ENCODE measurements at places on chromosomes 16 and 17.

DNA sequence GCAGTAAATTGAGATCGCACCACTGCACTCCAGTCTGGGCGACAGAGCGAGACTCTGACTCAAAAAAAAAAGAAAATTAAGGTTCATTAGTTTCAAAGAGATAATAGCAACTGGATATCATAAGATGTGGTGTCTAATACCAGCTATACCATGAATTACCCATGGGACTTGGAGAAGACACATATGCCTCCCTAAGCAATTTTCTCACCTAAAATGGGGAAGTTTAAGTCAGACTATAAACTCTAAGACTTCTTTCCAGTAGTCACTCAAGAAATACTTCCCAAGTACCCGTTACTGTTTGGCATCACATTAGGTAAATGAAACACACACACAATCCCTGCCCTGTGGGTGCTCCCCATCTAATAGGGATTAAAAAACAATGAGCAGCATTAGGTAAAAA lies 22.6 kb downstream of the SMURF2 start:
- no peak for DNase-seq

DNA sequence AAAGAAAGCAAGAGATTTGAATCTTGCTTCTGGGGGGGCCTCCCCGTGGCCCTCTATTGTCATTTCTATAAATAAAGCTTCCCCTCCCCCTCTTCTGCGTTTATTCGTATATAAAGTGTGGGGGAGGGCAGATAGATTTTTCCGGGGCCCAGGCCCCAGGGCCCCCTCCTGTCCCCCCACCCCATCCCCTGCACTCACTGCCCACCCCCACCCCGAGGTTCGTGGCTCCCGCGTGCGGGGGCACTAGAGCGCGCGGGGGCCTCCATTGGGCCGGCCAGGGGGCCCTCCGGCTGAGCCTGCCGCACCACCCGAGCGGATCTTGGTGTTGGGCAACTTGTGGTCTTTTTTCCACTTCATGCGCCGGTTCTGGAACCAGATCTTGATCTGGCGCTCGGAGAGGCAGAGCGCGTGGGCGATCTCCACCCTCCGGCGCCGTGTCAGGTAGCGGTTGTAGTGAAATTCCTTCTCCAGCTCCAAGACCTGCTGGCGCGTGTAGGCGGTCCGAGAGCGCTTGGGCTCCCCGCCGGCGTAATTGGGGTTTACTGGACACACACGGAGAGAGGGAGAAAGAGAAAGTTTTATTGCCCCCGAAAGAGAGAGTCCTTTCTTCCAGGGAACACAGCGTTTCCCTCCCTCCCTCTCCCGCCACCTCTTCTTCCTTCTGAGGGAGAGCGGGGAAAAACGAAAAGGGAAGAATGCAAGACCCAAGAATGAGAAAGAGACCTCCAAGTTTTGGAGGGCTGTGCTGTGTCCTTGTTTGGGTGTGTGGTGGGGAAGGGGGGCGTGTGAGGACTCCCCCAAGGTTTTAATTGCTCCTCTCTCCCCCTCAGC lies 1.5 kb downstream of the HOXB4 start:
- no peak for DNase-seq

GRCh38 chr17:64950871-64951270 lies 31.6 kb upstream of the LRRC37A3 start:
- no peak for DNase-seq

DNA sequence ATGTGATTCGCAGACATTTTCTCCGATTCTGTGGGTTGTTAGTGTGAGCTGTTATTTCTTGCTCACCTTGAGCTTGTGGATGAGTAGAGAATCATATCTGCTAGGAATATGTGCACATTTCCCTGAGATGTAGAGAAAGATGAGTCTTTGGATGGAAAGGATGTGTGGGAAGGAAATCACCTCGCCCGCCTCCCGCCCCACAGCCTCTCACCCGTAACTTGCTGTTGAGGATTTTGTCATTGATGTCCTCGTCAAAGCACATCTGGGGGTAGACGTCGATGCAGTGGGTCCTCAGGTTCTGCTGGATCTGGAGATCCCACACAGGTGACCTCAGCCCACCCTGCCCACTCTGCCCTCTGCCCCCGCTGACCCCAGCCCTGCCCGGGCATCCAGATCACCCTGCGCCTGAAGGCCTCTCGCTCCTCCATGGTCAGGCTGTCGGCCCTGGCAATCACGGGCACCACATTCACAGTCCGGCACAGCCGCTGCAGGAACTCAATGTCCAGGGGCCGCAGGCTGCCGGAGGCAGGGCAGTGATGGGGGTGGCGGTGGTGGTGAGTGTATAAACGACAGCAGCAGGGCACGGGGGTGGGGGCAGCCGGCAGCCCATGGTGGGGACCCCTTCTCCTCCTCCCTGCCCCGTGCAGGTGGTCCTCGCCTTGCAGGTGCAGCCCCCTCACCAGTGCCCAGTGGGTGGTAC lies 4.7 kb downstream of the SEPTIN12 start:
- DNase-seq = no peak

- DNase-seq = no peak
Measured at GRCh38 chr17:49312722-49313121, 49.3 kb downstream of the ZNF652 start.

All from stimulated activated CD4-positive, alpha-beta T cell treated with anti-CD3 and anti-CD28 coated beads, Interleukin-4, amount 100 ng/mL, for 48 hours (primary cell).